Fibroblast of the aortic adventitia (primary cell): ENCODE measurements at places on chromosomes 7 and 10. TPM values are rescaled to one million over a fixed set of nuclear protein-coding genes. Genes with fewer than 3 reads are reported as not detected.

GCK gene
- 0.36 TPM in 1 of 2 replicates, not detected in the other for total RNA-seq

SMO gene
- 4.2 and 24.1 TPM in 2 replicates for total RNA-seq

MBL2 gene
- not detected in 2 replicates for total RNA-seq

TUBAL3 gene
- not detected in 2 replicates for total RNA-seq

PRXL2A gene
- 0.90 and 17.7 TPM in 2 replicates for total RNA-seq

URGCP gene
- total RNA-seq: 10.1 and 24.7 TPM in 2 replicates

KEL gene
- not detected in 2 replicates for total RNA-seq

SEMA3C gene
- 208 and 319 TPM in 2 replicates for total RNA-seq

TMEM26 gene
- 5.7 and 20.5 TPM in 2 replicates for total RNA-seq

YWHAG gene
- 112 and 115 TPM in 2 replicates for total RNA-seq

GALNT17 gene
- total RNA-seq: 0.18 TPM in 1 of 2 replicates, not detected in the other

TBX20 gene
- 2.0 and 6.4 TPM in 2 replicates for total RNA-seq

GPR26 gene
- under 0.01 TPM in 1 of 2 replicates, not detected in the other for total RNA-seq

H2BK1 gene
- not detected in 2 replicates for total RNA-seq

RPEL1 gene
- total RNA-seq: under 0.01 and 0.82 TPM in 2 replicates

BMPR1A gene
- total RNA-seq: 57.8 and 74.7 TPM in 2 replicates

STRA8 gene
- not detected in 2 replicates for total RNA-seq

ZNF518A gene
- total RNA-seq: 8.6 and 20.8 TPM in 2 replicates

IKZF1 gene
- not detected in 2 replicates for total RNA-seq

TRIL gene
- total RNA-seq: 0.81 and 6.3 TPM in 2 replicates

GPRIN2 gene
- not detected in 2 replicates for total RNA-seq

CTTNBP2 gene
- total RNA-seq: 3.9 and 11.9 TPM in 2 replicates

MTPN gene
- total RNA-seq: 87.7 and 172 TPM in 2 replicates

TRPV5 gene
- not detected in 2 replicates for total RNA-seq
